ENCODE measurements at places on chromosomes 6 and 20. TPM values are rescaled to one million over a fixed set of nuclear protein-coding genes. Genes with fewer than 3 reads are reported as not detected.

POLR3F gene
- total RNA-seq: 9.5 TPM

CNR1 gene
- total RNA-seq: not detected

ATP5F1E gene
- total RNA-seq: 45.5 TPM

C4B gene
- total RNA-seq: 6.1 TPM

CLIC5 gene
- 10.7 TPM for total RNA-seq

SLC52A3 gene
- not detected for total RNA-seq

HSPA12B gene
- not detected for total RNA-seq

RIPOR2 gene
- total RNA-seq: 113 TPM

OR2J3 gene
- not detected for total RNA-seq

PPP1R3G gene
- not detected for total RNA-seq

PHF3 gene
- 45.3 TPM for total RNA-seq

LHFPL5 gene
- 0.21 TPM for total RNA-seq

CST9 gene
- not detected for total RNA-seq

SGK2 gene
- 2.9 TPM for total RNA-seq

DPPA5 gene
- not detected for total RNA-seq

ANGPT4 gene
- not detected for total RNA-seq

NR2E1 gene
- not detected for total RNA-seq

COL19A1 gene
- total RNA-seq: 0.48 TPM

MYH7B gene
- 0.29 TPM for total RNA-seq

GPR31 gene
- total RNA-seq: not detected

CLPSL2 gene
- not detected for total RNA-seq

SFT2D1 gene
- 40.1 TPM for total RNA-seq

TRAPPC3L gene
- not detected for total RNA-seq

RAD21L1 gene
- not detected for total RNA-seq

PKIB gene
- total RNA-seq: 1.1 TPM

OPRM1 gene
- not detected for total RNA-seq

CFB gene
- 1.5 TPM for total RNA-seq

CCDC170 gene
- total RNA-seq: not detected

FGD2 gene
- total RNA-seq: 8.3 TPM

C6orf118 gene
- total RNA-seq: not detected

LAMA4 gene
- not detected for total RNA-seq

EGFL8 gene
- total RNA-seq: 6.7 TPM

GLO1 gene
- 190 TPM for total RNA-seq

GPR6 gene
- total RNA-seq: not detected

VWA7 gene
- 2.9 TPM for total RNA-seq

LIN28B gene
- total RNA-seq: not detected

PNLDC1 gene
- total RNA-seq: 0.74 TPM

CD24 gene
- total RNA-seq: not detected

FAM209B gene
- total RNA-seq: 1.5 TPM

CRISP3 gene
- total RNA-seq: not detected

SLC22A2 gene
- not detected for total RNA-seq

NOX3 gene
- not detected for total RNA-seq

DHX35 gene
- 13.4 TPM for total RNA-seq

LRRC73 gene
- 0.26 TPM for total RNA-seq

RIPPLY2 gene
- total RNA-seq: not detected

RAET1L gene
- total RNA-seq: not detected

CD2AP gene
- total RNA-seq: 28.8 TPM

TBXT gene
- total RNA-seq: not detected

EPHA7 gene
- not detected for total RNA-seq

GHRH gene
- not detected for total RNA-seq

GJA10 gene
- not detected for total RNA-seq

PAQR8 gene
- total RNA-seq: 9.2 TPM

ZSCAN23 gene
- 0.24 TPM for total RNA-seq

SLC17A9 gene
- total RNA-seq: 7.0 TPM

SPO11 gene
- total RNA-seq: not detected

KIF6 gene
- total RNA-seq: 0.48 TPM
